ENCODE measurements at places on chromosomes 5 and 9. TPM values are rescaled to one million over a fixed set of nuclear protein-coding genes. Genes with fewer than 3 reads are reported as not detected.

ACOT12 gene
- total RNA-seq: not detected

SLC6A18 gene
- not detected for total RNA-seq

PRRT1B gene
- total RNA-seq: not detected

TRAF1 gene
- 2.9 TPM for total RNA-seq

PRUNE2 gene
- total RNA-seq: 126 TPM

PCDHGA4 gene
- total RNA-seq: 0.49 TPM

PAEP gene
- not detected for total RNA-seq

NR2F1 gene
- total RNA-seq: 1.9 TPM

EGFLAM gene
- total RNA-seq: 3.3 TPM

CDC20B gene
- total RNA-seq: not detected

MAPKAP1 gene
- 87.0 TPM for total RNA-seq

SPATA31C1 gene
- not detected for total RNA-seq

SLC45A2 gene
- 0.19 TPM for total RNA-seq

SEMA5A gene
- total RNA-seq: 9.4 TPM

CWC27 gene
- 9.9 TPM for total RNA-seq

GABRA1 gene
- not detected for total RNA-seq

KIF4B gene
- not detected for total RNA-seq

CCL21 gene
- 35.0 TPM for total RNA-seq

IL33 gene
- total RNA-seq: 1.9 TPM

NPR3 gene
- 7.9 TPM for total RNA-seq

RHOBTB3 gene
- 4.7 TPM for total RNA-seq

OBP2B gene
- total RNA-seq: not detected

FRMPD1 gene
- total RNA-seq: 0.18 TPM
